Activated T-helper 1 cell treated with anti-CD3 and anti-CD28 coated beads, Interleukin-12 subunit alpha, Interleukin-12 subunit beta, Interleukin-2, Interleukin-4 antibody, amounts not matched to agents 30 ng/mL and 10 ng/mL and 1 ng/mL, durations not matched to agents 14 hours and 24 hours and 36 hours (primary cell): ENCODE measurements at places on chromosomes 16 and 17.

- no peak for DNase-seq
Observed at GRCh38 chr17:42920922-42921321, 20.3 kb downstream of the G6PC1 start.

- no peak for DNase-seq
Observed at GRCh38 chr17:74148901-74149596, 54.4 kb upstream of the RPL38 start.

DNA sequence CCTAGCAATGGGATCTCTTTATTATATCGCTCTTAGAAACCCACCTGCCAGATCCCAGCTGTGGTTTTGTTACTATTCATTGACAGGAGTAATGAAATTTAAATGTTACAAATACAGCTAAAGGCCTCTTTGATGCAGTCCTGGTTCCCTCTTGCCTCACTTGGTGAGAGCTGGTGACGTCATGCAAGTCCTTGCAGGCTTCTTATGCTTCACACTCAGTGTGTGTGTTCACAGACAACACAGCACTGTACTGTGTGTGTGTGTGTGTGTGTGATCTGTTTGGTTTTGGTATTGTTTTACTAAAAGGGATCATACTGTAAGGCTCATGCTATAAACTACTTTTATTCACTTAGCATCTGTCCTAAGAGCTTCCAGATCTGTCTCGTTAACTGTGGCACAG lies 75.0 kb downstream of the USP22 start:
- no peak for DNase-seq

DNA sequence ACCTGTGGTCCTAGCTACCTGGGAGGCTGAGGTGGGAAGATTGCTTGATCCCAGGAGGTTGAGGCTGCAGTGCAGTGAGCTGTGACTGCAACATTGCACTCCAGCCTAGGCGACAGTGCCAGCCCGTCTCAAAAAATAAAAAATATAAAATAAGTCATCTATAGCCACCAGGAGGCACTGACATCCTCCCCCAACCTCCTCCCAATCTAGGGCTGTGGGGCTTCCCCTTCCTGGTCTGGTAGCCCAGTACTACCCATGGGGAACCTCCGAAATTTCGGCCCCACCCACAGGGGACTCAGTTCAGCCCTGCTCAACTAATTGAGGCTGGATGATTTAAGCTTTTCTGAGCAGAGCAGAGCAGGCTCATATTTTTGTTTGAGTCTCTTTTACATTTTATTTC lies 3.2 kb downstream of the ZSCAN10 start:
- DNase-seq: peak; percentile 57
